Activated T-cell treated with anti-CD3 and anti-CD28 coated beads, Interleukin-2, amount 50 U/mL, for 1 hour (primary cell): ENCODE measurements at places on chromosomes 6 and 20.
A peak's percentile ranks its signal among the peaks of the same experiment; 100 is the strongest.

DNA sequence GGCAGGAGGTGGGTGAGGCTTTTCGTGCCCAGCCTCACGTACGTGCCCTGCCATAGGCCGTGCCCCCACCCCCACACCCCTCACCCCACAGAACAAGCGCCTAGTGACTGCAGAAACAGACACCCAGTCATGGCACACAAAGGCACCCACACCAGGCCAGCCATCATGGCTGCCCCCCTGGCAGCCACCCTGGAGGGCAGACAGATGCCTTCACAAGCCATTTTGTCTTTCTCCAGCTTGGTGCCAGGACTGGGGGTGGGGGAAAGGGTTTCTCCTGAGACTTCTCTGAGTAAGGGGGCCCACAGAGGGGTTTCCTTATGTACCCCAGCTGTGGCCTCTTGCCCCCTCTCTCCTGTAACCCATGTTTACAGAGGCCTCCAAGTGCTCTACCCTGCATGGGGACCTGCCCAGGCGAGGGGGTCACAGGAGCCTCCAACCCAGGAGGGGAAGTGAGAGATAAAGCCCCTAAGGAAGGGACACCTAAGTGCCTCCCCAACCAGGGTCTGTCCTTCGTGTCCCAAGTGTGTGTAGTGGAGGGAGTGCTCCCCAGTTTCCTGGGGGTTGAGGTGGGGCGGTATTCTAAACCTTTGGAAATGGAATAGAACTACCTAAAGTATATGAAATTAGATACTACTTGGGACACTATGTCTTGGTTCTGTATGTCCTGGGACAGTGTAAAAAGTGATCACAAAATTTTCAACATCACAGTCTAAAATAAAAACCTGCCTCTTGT, 49.9 kb downstream of the MRPL14 start:
- no peak for DNase-seq

GRCh38 chr6:11258260-11259237, 26.1 kb upstream of the NEDD9 start:
- DNase-seq = peak; percentile 38

DNA sequence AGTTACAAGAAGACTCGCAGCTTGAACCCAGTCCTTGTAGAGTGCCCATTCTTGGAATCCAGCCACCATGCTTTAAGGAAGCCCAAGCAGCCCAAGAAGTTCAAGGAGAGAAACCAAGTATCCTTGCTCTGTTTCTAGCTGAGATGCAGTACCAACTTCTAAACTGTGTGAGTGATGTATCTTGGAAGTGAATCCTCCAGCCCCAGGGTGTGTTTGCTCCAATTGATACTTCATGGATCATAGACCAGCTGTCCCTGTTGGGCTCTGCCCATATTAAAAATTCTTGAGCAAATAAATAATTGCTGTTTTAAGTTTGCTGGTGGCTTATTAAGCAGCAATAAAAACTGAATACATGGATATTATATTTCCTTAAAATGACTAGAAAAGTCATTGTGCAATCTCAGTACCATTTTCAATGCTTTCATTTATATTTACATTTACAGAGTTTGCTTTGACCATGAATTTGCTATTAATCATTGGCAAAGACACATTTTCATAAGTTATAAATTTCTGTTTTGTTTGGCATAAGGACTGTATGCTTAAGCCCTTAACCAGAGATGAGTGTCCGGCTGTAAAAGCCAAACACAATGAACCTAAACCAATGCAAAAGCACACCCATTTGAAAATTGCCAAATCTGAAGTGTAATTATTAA, 9.2 kb downstream of the SPTLC3 start:
- DNase-seq = no peak

GRCh38 chr6:12814015-12814414, 97.4 kb downstream of the PHACTR1 start:
- DNase-seq = no peak

- no peak for DNase-seq
Measured at GRCh38 chr6:40887079-40887791, 151.8 kb downstream of the UNC5CL start.

DNA sequence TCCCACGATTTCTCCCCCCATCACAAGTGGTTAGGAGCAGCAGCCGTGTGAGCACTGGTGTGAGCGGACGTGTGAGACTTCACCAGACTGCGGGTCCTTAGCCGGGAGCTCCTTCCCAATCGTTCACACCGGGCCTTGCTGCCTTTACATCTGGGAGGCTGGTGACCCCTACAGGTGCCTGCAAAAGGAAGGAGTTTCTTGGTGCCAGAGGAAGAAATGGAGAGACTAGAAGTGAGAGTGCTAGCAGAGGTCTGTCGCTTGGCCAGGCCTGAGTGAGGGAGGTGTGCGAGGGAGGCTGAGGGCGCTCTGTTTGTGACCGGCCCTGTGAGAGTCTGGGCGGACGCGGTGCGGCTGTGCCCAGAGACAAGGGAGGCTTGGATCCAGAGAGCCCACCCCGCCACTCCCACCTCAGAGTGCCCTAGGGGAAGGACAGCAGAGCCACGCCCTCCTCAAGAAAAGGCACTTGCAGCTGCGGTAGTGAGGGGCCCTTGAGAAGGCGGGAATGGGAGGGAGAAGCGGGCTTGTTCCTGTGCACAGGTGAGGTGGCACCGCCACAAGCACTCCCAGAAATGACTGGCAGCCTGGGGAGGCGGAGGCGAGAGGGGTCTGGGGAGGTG, 10.0 kb upstream of the ARMC2 start:
- no peak for DNase-seq

GRCh38 chr6:87990871-87991270, 56.8 kb upstream of the SPACA1 start:
- DNase-seq = no peak
